ENCODE measurements at places on chromosomes 3 and 15.

DNA sequence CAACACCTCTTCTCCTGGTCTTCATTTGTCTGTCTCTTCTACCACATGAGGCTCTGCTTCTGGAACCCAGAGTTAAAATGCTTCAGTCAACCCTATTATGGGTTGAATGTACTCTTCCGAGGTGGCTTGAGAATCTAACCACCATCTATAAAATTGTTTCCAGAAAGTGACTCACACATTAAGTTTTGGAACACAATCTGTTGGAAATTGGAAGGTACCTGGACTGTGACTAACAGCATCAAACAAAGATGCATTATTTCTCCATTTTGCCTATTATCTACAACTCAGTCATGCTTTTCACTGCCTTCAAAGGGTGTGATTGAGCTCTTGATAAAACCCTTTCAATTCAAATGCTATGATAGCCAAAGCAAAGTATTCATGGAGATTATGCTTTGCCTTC lies 499.0 kb upstream of the SEMA6D start:
- no peaks in the 10 kb centered on the region for H3K36me3 ChIP-seq
- no peaks in the 10 kb centered on the region for H3K4me1 ChIP-seq
- DNase-seq: no peak
- H3K27ac ChIP-seq: no peak overlapping the region
- no peaks in the 10 kb centered on the region for H3K27me3 ChIP-seq

GRCh38 chr3:150265305-150265704 lies 142.8 kb upstream of the TSC22D2 start:
- H3K27me3 ChIP-seq: no peaks in the 10 kb centered on the region
- no peak overlapping the region for H3K4me3 ChIP-seq
- H3K27ac ChIP-seq: no peak overlapping the region
- DNase-seq: no peak

- H3K27ac ChIP-seq: no peak overlapping the region
- peaks cover 7% of the 10 kb centered on the region for H3K4me1 ChIP-seq
- H3K27me3 ChIP-seq: no peaks in the 10 kb centered on the region
- no peaks in the 10 kb centered on the region for H3K36me3 ChIP-seq
- DNase-seq: no peak
- no peak overlapping the region for H3K4me3 ChIP-seq
These were observed 43.1 kb downstream of the KLF13 start for GRCh38 chr15:31369727-31370126.

DNA sequence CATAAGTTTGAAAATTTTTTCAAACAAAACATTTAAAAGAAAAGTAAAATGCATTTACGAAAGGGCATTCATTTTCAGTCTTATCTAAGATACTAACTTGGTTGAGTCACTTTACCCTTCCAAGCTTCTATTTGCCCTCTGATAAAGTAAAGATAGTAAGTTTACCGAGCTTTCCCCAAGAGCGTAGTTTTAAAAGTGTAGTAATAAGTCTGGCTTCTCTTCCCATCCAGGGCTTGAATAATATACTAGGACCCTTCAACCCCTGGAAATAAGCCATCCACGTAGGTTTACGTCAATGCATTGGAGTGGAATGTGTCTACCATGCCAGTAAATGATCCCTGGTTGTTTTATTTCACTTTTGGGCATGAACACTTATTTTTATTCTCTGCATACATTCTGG lies 608.3 kb downstream of the NTRK3 start:
- H3K36me3 ChIP-seq: no peaks in the 10 kb centered on the region
- H3K27ac ChIP-seq: no peak overlapping the region
- DNase-seq: no peak
- H3K4me3 ChIP-seq: no peak overlapping the region
- no peaks in the 10 kb centered on the region for H3K27me3 ChIP-seq

DNA sequence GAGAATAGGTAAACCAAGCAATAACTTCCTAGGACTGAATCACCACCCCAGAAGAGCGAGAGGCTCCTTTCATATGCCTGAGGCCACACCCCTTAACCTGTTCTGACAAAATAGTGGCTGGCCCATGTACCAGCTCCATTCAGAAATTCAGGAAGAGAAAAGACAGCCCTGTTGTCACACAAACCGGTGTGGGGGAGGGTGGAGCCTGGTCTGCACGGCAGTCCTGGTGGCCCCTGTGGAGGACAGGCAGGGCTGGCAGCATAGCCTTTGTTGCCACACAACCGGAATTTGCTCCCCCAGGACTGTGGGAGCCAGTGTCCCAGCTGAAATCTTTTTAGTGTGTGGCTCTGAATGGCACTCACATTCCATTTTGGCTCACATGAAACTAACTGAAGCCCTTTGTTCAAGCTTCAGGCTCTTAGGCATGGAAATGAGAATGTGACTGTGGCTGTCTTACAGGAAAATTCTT lies 23.8 kb downstream of the RLBP1 start:
- H3K27ac ChIP-seq: no peak overlapping the region
- no peaks in the 10 kb centered on the region for H3K36me3 ChIP-seq
- DNase-seq: peak; percentile 21
- H3K4me3 ChIP-seq: peak overlapping the region; percentile 10
- H3K27me3 ChIP-seq: no peaks in the 10 kb centered on the region

DNA sequence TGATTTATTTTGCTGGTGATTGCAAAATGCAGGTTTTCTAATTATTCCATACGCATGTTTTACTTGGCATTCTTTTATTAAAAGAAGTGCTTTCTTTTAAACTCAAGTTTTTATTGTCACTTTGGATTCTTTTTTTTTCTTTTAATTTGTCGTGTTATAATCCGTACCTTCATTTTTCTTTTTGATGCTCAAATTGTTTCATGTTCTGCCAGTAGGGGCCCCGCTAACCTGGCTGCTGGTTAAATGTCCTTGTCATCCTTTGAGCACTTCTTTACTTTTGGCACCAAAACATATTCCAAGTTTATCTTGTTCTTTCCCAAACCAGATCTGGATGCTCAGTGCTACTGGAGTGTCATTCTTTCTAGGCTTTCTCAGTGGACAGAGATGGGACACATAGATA lies 31.6 kb downstream of the MED12L start:
- no peak for DNase-seq
- no peak overlapping the region for H3K27ac ChIP-seq
- H3K4me1 ChIP-seq: no peaks in the 10 kb centered on the region
- no peaks in the 10 kb centered on the region for H3K27me3 ChIP-seq

- no peaks in the 10 kb centered on the region for H3K36me3 ChIP-seq
- DNase-seq: no peak
- H3K27ac ChIP-seq: no peak overlapping the region
- no peak overlapping the region for H3K4me3 ChIP-seq
- H3K4me1 ChIP-seq: peaks cover 57% of the 10 kb centered on the region
These were observed 43.9 kb upstream of the SMAD3 start for GRCh38 chr15:67021455-67021854.

DNA sequence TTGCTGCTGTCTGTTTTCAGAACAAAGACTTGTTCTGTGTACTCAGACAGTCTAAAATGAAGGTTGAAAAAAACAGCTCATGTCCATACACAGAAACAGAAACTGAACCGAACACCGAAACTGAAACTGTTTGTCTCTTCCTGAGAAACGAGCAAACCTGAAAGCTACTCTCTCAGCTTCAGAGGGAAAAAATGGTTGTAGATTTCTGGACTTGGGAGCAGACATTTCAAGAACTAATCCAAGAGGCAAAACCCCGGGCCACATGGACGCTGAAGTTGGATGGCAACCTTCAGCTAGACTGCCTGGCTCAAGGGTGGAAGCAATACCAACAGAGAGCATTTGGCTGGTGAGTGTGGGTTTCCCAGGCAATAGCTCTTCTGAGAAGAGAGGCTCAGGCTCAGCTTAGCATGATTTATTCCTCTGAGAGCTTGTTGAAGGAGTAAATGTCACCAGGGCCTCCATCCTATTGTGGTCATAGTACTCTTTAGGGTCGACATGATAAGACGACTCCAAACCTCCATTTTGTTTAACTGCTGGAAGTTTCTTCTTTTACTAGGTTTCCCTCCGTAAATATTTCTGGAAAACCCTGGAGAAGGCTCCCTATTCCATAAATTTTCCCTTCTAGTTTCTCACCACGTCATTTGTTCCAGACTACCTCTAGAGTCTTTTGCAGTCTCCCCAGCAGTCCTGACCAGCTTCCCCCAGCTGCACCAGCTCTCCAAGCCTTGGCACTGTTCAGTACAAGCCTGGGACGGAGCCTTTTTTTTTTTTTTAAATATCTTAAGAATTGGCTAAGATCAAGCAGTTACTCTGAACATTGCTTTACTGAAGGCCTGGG lies at the start of gene RTP4:
RTP4 (plus strand) TSS at position 135 of the 838 bp plus-strand sequence; CDS start at position 192, 57 bp downstream.
- no peak within 1 kb of the TSS for H3K27ac ChIP-seq
- H3K4me3 ChIP-seq: no peak within 1 kb of the TSS
- H3K4me1 ChIP-seq: no peaks in the 10 kb centered on the region
- H3K36me3 ChIP-seq: no peaks in the 10 kb centered on the region

- no peak overlapping the region for H3K4me3 ChIP-seq
- no peaks in the 10 kb centered on the region for H3K27me3 ChIP-seq
- no peak overlapping the region for H3K27ac ChIP-seq
- H3K4me1 ChIP-seq: no peaks in the 10 kb centered on the region
These were observed 20.9 kb upstream of the GABRR3 start for GRCh38 chr3:98056035-98056434.
